ENCODE measurements at places on chromosomes 6 and 20. TPM values are rescaled to one million over a fixed set of nuclear protein-coding genes. Genes with fewer than 3 reads are reported as not detected.

DNA sequence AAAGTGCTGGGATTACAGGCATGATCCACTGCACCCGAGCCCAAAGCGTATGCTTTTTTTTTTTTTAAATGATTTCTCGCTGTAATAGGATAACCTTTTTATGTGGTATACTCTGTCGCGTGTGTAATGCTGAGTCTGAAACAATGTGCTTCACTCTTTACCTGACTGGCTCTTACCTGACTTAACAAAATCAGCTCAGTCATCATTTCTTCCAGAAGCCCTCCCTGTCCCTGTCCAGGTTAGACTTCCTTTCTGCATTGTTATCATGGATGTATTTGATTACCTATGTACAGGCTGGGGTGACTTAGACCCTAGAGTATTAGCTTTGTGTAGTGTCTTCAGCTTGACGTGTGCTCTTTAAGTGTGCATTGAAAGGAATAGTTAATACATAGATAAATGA is 67.1 kb downstream of the NCOA7 start:
- H3K27ac ChIP-seq = no peak overlapping the region
- no peaks in the 10 kb centered on the region for H3K27me3 ChIP-seq
- peaks cover 8% of the 10 kb centered on the region for H3K36me3 ChIP-seq
- DNase-seq = no peak

- H3K4me3 ChIP-seq = no peak overlapping the region
- no peaks in the 10 kb centered on the region for H3K4me1 ChIP-seq
- DNase-seq = no peak
- H3K36me3 ChIP-seq = no peaks in the 10 kb centered on the region
Observed at GRCh38 chr6:126300735-126301134, 39.2 kb upstream of the CENPW start.

- H3K4me3 ChIP-seq = no peak overlapping the region
- H3K27ac ChIP-seq = no peak overlapping the region
- DNase-seq = peak; percentile 32
- H3K4me1 ChIP-seq = peaks cover 15% of the 10 kb centered on the region
- no peaks in the 10 kb centered on the region for H3K36me3 ChIP-seq
Observed at GRCh38 chr6:127148511-127148910, 30.0 kb downstream of the RSPO3 start.

GRCh38 chr6:165584541-165584940 is 78.5 kb downstream of the PDE10A start:
- DNase-seq = no peak
- H3K36me3 ChIP-seq = no peaks in the 10 kb centered on the region
- no peaks in the 10 kb centered on the region for H3K27me3 ChIP-seq
- H3K4me1 ChIP-seq = no peaks in the 10 kb centered on the region
- H3K27ac ChIP-seq = no peak overlapping the region

- H3K27ac ChIP-seq = no peak overlapping the region
- no peaks in the 10 kb centered on the region for H3K4me1 ChIP-seq
- H3K27me3 ChIP-seq = no peaks in the 10 kb centered on the region
Observed at GRCh38 chr20:5636841-5637240, 113.4 kb upstream of the SHLD1 start.

DNA sequence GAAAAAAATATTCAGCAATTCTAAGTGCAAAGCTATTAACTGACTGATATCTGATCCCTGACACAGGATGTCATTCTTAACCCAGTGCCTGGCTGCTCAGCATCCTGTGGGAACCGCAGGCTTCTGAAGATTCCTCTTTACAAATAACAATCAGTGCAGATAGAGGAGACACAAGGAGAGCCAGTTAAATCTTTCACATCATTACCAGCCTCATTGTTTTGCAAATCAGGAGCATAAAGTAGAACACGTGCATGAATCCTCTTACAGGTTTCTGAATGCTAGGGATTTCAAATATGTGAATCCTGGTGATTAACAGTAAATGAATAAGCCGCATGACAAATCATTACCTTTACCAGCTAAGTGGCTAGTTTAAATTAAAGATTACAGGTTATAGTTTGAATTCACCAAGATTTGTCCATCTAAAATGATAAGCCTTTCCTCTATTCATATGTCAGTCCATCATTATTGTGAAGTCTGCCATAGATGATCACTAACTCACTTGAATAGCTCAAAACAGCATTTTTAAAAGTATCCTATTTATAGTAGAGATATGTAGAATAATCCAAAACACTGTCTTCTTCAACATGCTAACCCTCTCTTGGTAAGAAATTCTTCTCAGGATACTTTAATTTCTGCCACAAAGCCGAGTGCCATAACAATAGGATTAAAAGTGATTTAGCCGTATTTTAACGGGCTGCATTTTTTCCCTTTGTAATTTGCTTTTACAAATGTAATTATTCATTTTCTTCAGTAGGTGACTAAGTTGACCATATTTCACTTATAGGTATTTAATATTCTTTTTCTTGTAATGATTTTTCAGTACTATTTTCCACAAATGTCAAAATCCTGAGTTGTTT is 367.3 kb upstream of the EPHA7 start:
- no peaks in the 10 kb centered on the region for H3K36me3 ChIP-seq
- no peak for DNase-seq
- H3K4me1 ChIP-seq = peaks cover 30% of the 10 kb centered on the region
- no peak overlapping the region for H3K27ac ChIP-seq

DNA sequence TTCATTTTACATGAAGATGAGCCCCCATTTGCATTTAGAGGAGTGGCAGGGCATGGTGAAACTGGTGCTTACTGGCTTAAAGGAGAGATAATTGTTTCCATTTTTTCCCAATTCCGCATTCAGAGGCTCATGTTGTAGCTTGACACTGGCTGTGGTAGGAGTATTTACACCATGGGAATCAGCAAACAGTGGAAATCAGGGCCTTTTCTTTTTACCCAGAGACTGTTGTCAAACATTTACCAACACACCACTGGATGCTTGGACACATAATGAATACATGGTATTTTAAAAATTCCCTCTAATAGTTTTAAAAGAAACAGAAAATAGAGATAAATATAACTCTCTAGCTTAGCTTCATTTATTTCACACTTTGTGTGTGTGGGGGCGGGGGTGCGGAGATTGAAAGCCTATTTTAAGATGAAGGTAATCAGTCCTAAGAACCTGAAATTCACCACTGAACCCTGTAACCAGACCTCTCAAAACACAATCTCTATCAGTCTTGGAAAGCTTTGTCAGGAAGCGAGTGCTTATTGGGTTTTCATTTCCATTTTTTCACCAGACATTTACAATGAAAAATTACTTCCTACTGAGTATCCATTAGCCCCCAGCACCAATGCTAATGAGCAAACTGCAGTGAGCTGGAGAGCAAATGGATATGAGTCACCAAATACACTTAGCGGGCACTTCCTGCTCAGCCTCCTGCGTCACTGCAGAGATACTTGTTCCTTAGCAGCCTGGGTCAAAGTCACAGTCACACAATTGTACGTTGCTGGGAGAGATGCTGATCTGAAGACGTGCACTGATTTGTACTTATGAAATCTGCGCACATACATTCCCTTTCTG is 532.0 kb downstream of the BCKDHB start:
- H3K4me1 ChIP-seq = peaks cover 53% of the 10 kb centered on the region
- no peaks in the 10 kb centered on the region for H3K27me3 ChIP-seq
- H3K4me3 ChIP-seq = no peak overlapping the region
- H3K27ac ChIP-seq = peak overlapping the region; percentile 79
- DNase-seq = peak; percentile 93

Gene PTK7
- polyA plus RNA-seq = 113 TPM

Gene HLA-DRA
- polyA plus RNA-seq = 2.0 TPM

Gene RGS17
- polyA plus RNA-seq = 0.36 TPM

Gene SAMD5
- polyA plus RNA-seq = not detected

Gene TRAPPC3L
- polyA plus RNA-seq = 0.30 TPM

Gene SLC12A5
- 0.55 TPM for polyA plus RNA-seq

Gene FAM209B
- polyA plus RNA-seq = not detected
